ENCODE measurements at places on chromosomes 16 and 17.

GRCh38 chr16:6964679-6965078 is 368.0 kb upstream of the RBFOX1 start:
- DNase-seq = no peak

GRCh38 chr16:87854907-87855683 is 14.2 kb downstream of the SLC7A5 start:
- no peak for DNase-seq

DNA sequence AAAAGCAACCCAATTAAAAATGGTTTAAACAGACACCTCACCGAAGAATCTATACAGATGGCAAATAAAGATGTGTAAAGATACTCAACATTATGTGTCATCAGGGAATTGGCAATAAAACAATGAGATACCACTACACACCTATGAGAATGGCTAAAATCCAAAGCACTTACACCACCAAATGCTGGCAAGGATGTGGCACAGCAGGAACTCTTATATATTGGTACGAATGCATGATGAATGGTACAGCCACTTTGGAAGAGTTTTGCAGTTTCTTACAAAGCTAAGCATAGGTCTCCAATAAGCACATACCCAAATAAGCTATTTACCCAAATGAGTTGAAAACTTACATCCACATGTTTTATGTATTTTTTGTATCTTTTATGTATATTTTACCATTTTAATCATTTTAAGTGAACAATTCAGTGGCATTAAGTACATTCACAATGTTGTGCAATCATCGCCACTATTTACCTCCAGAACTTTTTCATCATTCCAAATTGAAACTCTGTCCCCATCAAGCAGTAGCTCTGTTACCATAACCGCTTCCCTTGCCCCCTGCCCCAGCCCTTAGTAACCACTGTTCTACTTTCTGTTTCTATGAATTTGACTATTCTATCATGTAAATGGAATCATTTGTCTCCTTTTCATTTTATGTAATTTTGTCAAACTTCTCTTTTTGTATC is 6.7 kb upstream of the ALDH3A2 start:
- DNase-seq = no peak

- DNase-seq = no peak
Measured at GRCh38 chr17:78432226-78433012, 54.0 kb downstream of the PGS1 start.

DNA sequence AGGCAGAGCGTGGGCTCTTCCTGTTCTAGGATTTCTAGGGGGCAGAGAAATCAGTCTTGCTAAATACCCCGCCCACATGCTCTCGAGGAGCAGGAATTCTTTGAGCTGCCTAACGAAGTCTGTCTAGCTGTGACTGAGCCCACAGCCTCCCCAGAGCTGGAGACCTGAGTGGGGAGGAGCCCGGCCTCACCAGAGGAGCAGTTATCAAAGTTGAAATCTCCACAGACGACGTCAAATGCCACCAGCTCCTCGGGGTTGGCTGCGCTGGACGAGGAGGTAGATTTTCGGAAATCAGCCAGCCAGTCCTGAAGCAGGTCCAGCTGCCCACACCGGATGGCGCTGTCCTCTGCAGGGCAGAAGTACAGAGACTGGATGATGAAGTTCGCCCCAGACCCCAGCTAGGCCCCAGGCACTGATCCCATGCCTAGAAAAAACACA is 53.8 kb downstream of the PRMT7 start:
- DNase-seq = no peak

- DNase-seq = no peak
Measured at GRCh38 chr16:73714976-73715375, 581.6 kb upstream of the PSMD7 start.

DNA sequence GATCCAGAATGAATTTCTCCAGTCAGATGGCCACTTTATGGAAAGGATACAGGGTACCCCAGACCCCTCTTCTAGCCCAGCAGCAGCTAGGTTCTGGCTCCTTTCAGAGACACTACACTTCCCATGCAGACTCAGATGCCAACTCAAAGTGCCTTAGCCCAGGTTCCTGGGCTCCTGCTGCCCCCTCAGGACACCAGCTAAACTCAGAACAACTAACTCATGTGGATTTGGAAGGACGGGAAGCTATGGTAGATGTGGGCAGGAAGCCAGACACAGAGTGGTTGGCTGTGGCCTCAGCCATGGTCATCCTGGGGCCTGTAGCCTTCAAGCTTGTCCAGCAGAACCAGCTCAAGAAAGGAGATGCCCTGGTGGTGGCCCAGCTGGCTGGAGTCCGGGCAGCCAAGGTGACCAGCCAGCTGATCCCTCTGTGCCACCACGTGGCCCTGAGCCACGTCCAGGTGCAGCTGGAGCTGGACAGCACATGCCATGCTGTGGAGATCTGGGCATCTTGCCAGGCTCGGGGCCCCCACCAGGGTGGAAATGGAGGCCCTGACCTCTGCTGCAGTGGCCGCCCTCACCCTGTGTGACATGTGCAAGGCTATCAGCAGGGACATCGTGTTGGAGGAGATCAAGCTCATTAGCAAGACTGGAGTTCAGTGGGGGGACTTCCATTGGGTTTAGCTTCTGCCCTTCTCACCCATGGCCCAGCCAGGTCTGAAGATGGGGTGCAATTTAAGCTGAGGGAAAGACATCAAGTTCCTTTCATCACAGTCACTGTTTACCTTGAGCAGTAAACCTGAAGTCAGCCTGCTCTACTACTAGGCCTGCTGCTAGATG is 111.8 kb downstream of the N4BP1 start:
- no peak for DNase-seq

DNA sequence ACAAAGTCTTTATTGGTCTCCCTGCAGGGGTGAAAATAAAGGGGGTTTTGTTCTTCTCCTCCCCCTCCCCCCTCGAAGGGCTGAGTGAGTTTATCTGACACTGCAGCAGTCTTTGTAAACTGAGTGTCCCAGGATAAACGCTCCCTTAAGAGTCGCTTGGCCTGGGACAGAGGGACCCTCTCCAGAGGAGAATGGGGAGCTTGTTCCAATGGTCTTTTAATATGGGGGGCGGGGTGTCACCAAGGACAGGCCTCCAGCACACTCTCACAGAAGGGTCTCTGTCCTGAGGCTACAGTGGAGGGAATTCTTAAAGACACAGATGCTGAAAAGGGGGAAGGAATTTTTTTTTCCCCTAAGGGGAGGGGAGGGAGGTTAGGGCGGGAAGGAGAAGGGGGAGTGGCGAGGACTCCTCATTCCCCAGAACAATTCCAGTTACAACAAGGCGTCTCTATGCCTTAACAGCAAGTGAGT is 455.5 kb downstream of the SOX9 start:
- no peak for DNase-seq

GRCh38 chr17:40194821-40195220 is 17.6 kb downstream of the RAPGEFL1 start:
- no peak for DNase-seq

DNA sequence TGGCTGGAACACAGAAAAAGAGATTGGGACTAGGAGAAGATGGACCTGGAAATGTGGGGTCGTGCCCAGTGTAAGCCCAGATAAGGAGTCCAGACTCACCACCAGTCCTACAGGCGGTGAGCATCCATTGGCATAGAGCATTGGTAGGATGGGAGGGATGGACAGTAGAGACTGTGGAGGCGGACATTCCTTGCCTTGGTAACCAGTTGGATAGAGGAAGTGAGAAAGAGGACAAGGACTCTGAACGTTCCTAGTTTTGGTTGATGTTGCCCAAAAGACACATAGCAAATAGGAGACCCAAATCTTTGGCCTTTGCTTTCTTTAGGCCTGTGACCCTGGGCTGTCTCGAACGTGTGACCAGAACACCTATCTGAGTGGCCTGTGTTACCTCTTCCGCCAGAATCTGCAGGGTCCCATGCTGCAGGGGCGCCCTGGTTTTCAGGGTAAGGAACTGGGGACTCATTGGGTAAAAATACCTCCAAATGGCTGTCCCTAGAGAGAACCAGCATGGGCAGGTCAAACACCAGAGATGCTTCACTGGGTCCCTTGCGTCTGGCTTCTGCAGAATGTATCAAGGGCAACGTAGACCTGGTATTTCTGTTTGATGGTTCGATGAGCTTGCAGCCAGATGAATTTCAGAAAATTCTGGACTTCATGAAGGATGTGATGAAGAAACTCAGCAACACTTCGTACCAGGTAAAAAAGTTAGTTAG is 6.4 kb downstream of the ITGAL start:
- DNase-seq = no peak

DNA sequence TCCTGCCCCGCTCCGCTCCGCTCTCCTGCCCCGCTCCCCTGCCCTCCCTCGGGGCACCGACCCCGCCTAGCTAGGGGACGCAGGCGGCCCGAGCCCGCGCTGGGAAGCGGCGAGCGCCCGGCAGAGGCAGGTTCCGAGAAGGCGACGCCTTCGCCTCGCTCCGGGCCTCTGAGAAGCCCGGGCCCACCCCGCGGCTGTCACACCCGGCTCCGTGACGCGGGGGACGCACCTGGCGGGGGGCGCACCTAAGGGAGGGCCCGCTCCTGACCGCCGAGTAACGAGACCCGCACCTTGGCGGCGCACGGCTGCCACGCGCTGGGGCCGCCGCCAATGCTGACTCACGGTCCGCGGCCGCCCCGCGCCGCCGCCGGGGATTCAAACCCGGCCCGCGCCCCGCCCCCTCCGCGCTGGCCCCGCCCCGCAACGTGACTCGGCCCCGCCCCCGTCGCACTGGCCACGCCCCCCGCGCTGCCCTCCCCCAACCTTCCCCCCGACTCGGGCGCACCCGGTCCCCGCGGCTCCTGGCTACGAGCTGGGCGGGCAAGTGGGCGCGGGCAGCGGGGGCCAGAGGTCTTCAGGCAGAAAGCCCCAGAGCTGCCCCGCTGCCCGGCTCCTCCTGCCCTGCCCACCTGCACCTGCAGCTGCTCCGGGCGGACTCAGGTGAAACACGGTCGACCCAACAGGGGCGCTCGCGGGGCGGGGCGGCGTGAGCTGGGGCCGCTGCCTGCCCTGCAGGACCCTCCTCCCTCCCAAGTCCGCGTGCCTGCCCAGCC is 27.8 kb downstream of the GNPTG start:
- peak; percentile 55 for DNase-seq

DNA sequence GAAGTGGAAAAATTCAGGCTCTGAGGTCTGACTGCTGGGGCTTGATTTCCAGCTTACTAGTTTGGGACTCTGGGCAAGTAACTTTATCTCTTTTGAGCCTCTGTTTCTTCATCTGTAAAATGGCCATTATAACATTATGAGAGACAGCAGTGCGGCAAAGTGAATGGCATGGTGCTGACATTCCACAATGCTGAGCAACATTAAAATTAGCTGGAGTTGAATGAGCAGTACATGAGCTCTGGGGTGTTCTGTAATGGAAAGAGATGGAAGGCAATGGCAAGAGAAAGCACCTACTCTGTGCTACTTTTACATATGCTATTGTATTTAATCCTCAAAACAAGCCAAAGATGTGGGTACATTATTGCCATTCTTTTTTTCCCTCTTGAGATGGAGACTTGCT is 535.7 kb upstream of the CDH11 start:
- no peak for DNase-seq

DNA sequence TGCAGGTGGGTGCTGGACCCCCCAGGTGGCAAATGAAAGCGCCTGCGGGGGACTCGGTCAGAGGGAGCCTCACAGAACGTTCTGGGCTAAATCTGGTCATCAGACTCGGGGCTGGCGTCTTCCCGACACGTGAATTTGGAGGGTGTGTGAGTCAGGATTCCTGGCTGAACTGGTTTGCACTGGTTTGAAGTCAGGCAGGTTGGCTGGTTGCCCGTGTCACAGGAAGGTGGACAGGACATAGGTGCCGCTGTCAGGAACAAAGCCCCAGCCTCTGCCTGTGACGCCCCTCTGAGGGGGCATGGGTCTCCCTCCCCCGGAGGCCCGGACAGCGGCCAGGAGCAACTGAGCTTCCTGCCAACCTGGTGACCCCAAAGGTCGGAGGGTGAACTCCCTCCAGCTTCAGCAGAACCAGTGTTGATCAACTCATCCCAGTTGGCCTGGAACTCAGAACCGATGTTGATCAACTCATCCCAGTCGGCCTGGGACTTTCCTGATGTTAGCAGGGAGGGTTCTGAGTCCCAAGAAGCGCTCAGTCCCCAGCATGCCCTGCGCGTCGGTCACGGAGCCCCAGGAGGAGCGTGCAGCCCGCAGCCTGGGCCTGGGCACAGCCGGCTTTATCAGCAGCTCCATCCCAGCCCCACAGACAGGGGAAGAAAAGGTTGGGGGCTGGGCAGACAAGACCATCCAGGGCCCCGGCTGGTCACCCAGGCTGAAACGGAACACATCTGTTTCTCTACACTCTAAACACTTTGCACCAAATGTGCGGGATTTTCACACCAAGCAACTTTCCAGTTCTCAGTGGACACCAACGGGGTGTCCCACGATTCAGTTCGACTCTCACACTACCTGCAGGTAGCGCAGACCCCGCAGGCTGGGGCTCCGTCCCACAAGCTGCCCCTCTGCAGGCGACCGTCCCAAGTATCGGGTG is 14.4 kb upstream of the METRNL start:
- DNase-seq = no peak

DNA sequence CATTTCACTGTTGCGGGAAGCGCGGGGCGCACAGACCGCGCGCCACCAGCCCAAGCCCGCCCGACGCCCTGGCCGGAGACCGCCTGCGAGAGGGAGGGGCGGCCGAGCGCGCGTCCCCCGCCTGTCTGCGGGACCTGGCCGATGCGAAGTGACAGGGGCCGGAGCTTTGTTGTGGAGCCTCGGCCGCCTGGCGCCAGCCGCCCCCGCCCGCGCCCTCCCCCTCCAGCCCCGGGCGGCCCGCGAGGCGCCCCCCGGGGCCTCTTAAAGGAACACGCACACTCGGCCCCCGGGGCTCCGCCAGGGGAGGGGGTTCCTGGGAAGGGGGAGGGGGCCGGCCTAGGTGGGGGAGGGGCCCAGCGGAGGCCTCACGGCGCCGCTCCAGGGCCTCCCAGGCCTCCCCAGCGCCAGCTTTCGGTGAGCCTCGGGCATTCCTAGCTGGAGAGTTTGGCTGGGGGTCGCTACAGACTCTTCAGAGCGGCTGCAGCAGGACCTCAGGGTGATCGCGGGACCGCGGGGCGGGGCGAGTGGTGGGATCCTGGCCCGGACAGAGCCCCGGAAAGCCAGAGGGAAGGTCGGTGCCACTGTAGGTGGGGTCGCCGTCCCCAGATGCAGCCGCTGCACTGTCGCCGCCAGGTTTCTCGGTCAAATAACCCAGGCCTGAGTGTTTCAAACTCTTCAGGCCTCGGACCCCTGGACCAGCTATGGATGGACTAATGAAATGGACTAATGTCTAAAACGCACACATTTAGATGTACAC is 2.4 kb upstream of the TBX2 start:
- DNase-seq = no peak

GRCh38 chr17:11548398-11548797 is 49.9 kb upstream of the DNAH9 start:
- DNase-seq = no peak

DNA sequence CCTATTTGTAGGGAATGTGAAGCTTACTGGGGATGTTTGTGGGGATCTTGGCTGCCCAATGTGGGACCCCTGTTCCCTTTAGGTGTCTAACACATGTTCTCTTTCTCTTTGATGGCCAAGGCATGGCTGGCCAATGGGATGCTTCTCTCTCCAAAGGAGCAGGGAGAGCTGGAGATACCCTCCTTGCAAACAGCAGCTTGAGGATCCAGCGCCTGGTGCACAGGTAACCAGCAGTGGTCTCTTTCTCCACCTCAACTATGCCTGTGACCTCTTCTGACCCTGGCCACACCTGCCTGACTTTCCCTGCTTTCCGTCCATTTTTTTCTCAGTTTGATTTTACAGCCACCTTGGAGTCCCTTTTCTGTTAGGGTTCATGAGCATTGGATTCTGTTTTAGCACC is 16.8 kb upstream of the NKD1 start:
- no peak for DNase-seq
